ENCODE measurements at places on chromosomes 6 and 20.

DNA sequence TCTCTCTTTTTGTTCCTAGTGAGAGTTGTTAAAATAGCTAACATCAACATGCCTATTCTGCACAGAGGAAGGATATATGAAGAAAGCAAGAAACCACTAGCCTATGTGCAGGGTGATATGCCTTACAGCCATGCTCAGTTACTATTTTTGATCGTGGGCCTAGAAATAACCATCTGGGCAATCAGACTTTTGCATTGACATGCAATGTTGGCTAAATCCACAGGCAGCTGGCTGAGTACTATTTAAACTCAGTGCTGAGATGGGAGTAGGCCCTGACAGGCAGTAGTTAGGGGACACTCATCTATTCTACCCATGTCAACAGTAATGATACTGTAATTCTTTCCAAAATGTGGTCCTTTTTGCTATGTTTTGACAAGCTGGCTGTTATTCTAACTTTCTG lies 89.6 kb downstream of the HDGFL1 start:
- no peak for DNase-seq

- peak; percentile 0 for DNase-seq
Measured at GRCh38 chr6:141326426-141326825, 806.3 kb upstream of the GJE1 start.

- no peak for DNase-seq
Measured at GRCh38 chr20:16290358-16290757, 282.9 kb downstream of the KIF16B start.

DNA sequence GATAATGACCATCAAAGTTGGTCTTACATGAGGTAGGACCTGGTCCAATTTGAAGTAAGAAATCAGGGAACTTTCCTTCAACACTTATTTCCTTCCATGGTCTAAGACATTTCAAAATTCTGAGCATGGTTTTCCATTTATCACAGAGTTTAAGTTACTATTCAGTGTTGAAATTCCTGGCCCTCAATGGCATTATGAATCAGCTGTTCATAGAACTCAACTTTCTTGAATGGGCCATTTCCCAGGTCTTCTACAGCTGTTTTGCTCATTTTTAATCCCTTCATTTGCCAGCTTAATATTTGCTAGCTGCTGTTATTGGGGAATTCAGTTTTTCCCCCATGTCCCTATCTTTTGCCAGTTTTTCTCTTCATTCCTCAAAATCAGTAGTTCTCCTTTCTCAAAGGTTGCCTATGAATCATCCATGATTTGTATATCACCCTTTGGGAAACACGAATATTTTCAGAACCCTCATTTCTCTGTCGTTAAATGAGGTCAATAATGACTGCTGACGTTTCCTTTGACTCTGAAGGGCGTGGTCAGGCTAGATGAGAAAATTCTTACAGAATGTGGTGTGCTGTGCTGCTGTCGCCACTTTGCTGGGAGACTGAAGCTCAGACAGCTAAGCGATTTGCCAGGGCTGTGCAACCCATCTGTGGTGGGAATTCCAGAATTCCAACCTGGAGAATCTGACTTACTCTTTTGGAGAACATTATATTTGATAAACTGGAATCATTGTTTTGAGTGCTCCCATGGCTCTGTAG lies 216.5 kb upstream of the FLRT3 start:
- no peak for DNase-seq

GRCh38 chr6:164554700-164555476 lies 754.5 kb downstream of the C6orf118 start:
- no peak for DNase-seq

- no peak for DNase-seq
Measured at GRCh38 chr20:36936341-36936740, 15.2 kb downstream of the SAMHD1 start.

- DNase-seq, result no peak
Measured at GRCh38 chr6:66103954-66104353, 396.9 kb upstream of the EYS start.

GRCh38 chr6:157339432-157339831 lies 16.1 kb upstream of the TMEM242 start:
- DNase-seq, result no peak

GRCh38 chr6:63560801-63561287 lies 11.4 kb upstream of the LOC128125822 start:
- DNase-seq, result no peak

DNA sequence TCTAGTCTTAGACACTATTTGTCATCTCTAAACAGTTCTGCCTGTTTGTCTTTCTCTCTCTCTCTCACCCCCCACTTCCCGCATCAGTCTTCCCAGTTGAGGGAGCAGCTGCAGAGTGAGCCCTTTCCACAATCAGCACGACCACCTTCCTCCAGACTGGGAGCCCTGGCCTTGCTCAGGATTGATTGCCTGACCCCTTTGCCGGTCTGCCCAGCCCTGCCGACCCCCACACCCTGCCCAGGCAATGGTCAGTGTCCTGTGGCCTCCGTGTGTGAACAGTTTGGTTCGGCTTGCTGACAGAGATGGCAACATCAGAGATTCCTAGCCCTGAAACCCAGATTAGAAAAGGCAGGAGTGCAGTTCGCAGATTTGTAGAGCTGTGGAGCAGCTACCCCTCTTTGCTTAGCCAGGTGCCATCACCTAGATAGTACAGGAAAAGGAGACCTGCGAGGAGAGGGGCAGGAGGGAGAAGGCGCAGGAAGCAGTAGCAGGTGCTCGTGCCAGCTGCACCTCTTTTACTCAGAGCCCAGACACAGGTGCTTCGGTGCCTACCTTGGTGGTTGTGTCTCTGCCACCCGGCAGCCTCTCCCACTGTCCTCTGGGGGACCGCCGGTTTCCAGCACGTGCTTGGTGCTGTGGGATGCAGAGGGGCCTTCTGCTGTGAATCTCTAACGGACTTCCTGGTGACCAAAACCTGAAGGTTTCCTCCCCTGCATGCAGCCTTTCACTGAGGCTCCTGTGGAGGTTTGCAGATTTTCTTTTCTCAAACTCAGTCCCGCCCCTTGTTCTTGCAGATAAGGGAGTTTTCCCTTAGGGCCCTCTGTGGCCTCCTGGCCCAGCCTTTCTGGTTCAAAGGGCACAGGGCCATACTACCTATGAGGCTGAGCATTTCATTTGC lies 92.4 kb downstream of the SCML4 start:
- DNase-seq, result no peak

DNA sequence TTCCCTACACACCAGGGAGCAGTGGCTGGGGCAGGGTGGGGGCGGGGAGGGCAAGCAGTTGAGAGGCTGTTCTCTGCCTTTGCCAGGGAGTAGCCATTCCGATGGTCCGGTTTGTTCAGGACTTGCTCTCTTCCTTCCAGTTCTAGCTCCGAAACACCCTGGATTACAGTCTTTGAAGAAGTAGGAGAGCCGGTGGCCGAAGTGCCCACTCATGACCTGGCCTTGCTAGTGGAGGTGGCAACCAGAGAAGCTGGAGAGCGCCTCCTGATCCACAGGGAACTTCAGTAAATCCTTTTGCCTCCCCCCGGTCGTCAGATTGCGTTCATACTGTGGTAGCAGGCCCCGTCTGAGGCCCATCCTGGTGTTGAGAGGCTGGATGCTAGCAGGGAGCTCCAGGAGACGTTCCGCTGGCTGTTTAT lies 92.8 kb downstream of the ARID1B start:
- no peak for DNase-seq

DNA sequence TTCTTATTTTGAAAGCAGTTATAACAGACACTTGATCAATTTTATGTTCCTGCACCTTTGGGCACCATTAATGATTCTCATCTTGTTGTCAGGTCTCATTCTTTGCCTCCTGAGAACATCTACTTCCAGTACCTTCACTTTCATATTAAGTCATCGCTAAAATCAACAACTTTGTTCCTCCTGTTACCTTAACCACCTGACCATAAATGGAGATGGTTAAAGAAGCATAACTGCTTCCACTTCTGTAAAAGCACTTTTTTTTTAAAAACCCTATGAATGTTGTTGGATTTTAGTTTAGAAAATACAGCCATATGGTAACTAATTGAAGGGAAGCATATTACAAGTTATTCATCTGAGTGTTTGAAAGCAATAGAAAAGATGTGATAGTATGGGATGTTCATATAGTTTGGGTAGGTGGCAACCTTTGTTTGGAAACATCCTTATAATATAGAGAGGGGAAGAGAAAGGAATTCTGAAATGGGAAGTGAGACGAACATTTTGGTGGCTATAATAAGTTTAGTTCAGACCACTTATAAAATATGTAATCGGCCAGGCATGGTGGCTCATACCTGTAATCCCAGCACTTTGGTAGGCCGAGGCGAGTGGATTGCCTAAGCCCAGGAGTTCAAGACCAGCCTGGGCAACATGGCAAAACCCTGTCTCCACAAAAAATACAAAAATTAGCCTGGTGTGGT lies 53.9 kb downstream of the AFG1L start:
- no peak for DNase-seq

DNA sequence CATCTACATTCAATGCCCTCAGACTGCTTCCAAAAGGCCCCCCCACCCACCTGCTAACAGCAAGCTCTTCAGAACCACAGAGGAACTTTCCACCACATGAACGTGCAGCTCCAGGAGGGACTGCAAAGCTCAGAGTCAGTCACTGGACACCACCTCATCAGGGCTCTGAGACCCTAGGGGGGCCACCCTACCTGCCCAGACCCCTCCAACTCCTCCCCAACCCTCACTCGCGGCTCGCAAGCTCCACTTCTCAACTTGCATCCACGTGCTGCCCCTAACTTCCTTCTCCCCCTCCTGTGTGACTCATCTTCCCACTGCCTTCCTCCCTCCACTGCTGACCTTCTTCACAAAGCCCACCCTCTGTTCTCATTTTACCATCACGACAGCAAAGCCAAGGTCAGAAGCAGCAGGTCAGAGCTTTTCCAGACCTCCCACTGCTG lies 6.5 kb downstream of the MBOAT1 start:
- no peak for DNase-seq

- DNase-seq, result no peak
Measured at GRCh38 chr6:16251706-16252105, 13.3 kb downstream of the GMPR start.

- DNase-seq, result no peak
Measured at GRCh38 chr6:32113386-32114352, 4.5 kb upstream of the TNXB start.

- no peak for DNase-seq
Measured at GRCh38 chr6:93252930-93253329, 166.4 kb downstream of the EPHA7 start.

GRCh38 chr6:45209762-45210161 lies 118.4 kb upstream of the RUNX2 start:
- DNase-seq, result no peak

- no peak for DNase-seq
Measured at GRCh38 chr6:114592506-114592905, 249.7 kb upstream of the HS3ST5 start.
